ENCODE measurements at places on chromosomes 13 and 19.

- no peak for DNase-seq
Measured at GRCh38 chr13:20412691-20413355, 112.8 kb downstream of the CRYL1 start.

DNA sequence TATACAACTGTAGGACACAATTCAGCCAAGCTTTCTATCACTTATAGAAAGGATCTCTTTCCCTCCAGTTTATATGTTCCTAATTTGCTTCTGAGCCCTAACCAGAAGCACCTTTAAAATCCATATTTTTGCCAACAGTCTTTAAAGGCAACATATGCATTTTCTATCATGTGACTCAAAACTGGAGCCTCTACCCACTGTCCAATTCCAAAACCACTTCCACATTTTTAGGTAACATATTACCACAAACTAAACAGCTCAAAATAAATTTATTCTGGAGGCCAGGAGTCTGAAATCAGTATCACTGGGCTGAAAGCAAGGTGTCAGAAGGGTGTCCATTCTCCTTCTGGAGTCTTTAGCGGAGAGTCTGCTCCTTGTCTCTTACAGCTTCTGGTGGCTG lies 15.9 kb upstream of the EFNB2 start:
- DNase-seq: no peak

DNA sequence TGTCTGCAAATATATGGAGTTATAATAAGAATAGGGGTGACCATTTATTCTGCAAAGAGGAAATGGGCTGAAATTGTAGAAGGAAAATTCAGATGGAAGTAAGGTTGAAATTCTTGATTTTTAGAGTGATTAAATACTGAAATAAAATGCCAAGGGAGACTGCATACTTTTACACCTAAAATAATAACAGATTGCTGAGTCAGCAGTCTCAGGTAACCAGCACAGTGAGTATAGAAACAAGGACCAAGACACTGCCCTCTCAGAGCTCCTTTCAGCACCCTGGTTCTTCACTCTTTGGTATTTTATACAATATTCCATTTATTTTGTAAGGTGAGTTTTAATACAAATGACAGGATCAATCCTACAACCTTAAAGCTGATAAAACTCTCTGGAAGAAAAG lies 48.8 kb upstream of the MLNR start:
- no peak for DNase-seq

- DNase-seq: no peak
Measured at GRCh38 chr13:113591750-113592149, 7.2 kb downstream of the TFDP1 start.

- DNase-seq: no peak
Measured at GRCh38 chr13:51562011-51562671, 22.1 kb upstream of the WDFY2 start.

GRCh38 chr13:113472355-113473025 lies 18.0 kb downstream of the DCUN1D2 start:
- DNase-seq: no peak

DNA sequence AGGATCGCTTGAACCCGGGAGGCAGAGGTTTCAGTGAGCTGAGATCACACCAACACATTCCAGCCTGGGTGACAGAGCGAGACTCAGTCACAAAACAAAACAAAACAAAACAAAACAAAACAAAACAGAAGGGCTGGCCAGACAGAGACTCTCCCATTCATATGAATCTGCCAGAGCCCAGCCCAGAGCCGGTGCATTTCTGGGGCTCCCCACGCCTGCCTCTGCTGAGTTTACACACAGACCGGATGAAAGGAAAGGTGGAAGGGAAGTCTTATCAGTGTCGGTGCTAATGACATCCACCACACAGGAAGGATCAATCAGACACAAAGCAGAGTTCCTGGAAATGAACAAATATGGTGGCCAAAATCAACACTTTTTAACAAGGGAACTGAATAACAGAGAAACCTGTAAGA lies 6.8 kb downstream of the TRAPPC6A start:
- DNase-seq: no peak

DNA sequence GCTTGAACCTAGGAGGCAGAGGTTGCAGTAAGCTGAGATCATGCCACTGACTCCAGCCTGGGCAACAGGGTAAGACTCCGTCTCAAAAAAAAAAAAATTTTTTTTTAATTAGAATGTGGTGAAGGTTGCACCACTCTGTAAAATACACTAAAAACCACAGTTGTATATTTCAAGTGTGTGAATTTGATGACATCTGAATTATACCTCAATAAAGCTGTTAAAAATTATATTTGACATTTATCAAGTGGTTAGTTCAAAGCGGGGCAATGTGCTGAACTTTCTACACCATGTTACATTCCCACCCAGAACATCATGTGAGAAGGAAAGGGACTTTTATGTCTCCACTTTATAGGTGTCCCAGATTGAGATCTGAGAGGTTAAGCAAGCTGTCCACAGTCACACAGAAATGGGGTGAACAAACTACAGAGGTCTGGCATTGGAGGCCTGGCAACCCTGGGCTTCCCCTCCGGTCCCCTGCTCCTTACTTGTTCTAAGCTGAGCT lies 5.9 kb upstream of the S1PR5 start:
- no peak for DNase-seq

DNA sequence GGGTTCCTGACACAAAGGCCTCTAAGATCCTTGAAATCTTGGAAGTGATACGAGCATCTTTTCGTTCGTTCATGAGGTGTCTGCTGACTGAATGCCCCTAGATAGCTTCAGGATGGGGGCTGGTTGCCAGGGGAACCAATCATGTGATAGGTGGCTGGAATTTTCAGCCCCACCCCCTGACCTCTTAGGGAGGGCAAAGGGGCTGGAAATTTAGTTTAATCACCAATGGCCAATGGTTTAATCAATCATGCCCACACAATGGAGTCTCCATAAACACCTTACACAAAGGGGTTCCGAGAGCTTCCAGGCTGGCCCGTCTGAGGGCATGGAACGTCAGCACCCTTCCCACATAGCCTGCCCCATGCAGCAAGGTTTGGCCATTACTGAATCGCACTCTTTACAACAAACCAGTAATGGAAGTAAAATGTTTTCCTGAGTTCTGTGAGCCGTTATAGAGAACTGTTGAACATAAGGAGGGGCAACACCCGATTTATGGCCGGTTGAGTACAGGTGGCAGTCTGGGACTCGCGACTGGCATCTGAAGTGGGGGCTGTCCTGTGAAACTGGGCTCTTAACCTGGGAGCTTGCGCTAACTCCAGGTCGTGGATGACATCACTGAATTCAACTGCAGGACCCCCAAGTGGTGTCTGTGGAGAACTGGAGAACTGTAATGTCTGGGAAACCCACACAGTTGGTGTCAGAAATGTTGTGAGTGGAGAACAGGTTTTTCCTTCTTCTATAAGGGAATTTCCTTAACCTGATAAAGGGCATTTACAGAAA lies 25.6 kb downstream of the MLLT1 start:
- DNase-seq: no peak

- no peak for DNase-seq
Measured at GRCh38 chr13:99514801-99515200, 13.5 kb downstream of the TM9SF2 start.

DNA sequence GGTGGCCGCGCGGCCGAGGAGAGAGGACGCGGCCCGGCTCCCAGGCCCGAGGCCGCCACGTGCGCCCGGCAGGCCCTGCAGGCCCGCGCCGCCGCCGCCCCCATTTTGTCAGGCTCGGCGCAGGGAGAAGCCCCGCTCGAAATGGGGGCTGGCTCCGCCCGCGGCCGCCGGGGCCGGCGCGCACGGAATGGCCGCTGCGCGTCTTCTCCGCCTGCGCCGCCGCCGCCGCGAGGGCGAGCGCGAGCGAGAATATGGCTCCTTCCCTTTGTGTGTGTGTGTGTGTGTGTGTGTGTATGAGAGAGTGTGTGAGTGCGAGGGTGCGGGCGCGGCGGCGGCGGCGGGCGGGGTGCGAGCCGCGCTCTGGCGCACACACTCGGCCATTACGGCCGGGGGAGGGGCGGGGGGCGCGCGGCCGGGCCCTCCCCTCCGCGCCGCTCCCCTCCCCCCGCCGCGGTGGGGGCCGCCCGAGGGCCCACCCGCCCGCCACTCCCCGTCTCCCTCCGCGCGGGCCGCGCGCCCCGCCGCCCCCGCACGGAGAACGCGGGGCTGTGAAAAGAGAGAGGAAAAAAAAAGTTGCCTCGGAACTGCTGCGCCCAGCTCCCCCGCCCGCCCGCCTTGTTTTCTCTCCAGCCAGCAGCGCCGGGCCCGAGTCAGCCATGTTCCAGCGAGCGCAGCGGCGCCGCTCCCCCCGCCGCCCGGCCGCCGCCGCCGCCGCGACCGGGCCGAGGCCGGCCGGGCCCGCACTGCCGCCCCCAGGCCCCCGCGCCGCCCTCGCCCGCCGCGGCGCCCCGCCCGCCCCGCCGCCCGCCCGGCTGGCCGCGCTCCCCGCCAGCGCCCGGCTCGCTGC lies 1.0 kb downstream of the HMGB1 start:
- peak; percentile 78 for DNase-seq

- peak; percentile 73 for DNase-seq
Measured at GRCh38 chr19:1445932-1446712, 3.8 kb upstream of the APC2 start.

DNA sequence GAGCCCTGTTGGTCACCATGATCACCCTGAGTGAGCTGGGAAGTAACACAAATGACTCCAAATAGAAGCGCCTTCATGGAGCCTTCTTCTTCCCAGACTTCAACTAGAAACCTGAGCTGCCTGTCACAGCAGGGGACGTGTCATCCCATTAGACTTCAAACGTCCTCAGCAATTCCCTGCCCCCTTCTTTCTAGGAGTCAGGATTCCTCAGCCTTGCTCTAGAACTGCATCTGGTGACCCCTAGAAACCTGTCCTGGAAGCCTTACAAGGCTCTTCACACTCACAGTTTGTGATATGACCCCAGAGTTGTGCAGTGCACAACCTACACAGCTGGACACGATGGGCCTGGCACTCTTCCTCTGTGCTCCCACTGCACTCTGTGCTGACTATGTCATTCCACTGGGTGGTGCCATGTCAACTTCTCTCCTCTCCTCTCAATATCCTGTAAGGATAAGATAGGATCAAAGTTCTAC lies 23.6 kb upstream of the TTYH1 start:
- DNase-seq: no peak

- DNase-seq: no peak
Measured at GRCh38 chr13:95185851-95186250, 115.4 kb downstream of the ABCC4 start.

DNA sequence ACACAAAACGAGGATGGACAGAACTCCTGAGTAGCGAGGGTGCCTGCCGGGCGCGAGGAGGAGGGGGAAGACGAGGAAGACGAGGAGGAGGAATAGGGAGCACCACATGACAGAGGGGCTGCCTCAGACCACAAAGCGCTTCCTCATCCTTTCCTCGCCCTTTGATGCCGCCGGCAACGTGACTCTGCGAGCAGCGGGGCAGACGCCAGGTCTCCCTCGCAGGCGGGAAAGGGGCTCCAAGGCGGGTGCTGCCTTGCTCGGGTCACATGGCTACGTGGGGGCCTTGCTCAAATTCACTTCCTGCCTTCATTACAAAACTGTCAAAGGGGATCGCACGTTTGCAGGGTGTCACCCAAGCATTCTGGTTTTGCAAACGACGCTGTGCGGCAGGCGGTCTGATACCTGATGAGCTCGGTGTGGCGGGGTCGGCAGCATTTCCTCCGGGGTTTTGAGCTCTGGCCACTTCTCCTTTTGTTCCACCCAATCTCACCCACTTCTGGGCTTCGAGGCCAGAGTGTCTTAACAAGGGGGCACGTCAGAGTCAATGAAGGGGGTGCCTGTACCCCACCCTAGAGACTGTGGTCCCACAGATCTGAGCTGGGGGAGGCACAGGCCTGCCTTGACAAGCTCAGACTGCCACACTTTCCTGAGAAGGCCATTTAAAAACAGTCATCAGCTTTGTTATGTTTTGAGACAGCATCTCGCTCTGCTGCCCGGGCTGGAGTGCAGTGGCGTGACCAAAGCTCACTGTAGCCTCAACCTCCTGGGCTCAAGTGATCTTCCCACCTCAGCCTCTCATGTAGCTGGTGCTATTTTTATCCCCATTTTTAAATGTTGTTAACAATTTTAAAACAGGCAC lies 14.9 kb downstream of the MAP2K2 start:
- DNase-seq: no peak

DNA sequence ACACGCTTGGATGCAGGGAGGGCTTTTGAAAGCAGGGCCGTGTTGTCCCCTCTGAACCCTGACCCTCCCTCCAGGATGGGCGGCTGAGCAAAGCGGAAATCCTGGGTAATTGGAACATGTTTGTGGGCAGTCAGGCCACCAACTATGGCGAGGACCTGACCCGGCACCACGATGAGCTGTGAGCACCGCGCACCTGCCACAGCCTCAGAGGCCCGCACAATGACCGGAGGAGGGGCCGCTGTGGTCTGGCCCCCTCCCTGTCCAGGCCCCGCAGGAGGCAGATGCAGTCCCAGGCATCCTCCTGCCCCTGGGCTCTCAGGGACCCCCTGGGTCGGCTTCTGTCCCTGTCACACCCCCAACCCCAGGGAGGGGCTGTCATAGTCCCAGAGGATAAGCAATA lies 15.2 kb downstream of the RCN3 start:
- DNase-seq: no peak

- DNase-seq: no peak
Measured at GRCh38 chr19:53463263-53463662, 4.3 kb upstream of the ZNF813 start.

DNA sequence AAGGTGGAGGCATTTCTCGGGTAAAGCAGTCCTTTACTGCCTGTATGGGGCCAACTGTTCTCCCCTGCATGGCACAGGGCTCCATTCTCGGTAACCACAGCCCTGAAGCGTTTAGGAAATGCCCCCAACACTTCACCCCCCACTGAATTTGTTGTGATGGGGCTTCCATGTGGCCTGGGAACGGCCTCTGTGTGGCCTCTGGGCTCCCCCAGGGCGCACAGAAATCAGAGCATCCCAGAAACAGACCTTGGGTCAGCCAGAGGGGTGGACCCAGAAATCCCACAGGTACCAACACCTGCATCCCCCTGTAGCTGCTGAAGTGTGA lies 153.7 kb upstream of the VSTM2B start:
- no peak for DNase-seq

- DNase-seq: no peak
Measured at GRCh38 chr19:14582894-14583340, at the start of gene CLEC17A. Gene CLEC17A, plus strand, starts transcription at chr19:14583084. Its CDS starts 77 bp downstream, at chr19:14583161.

DNA sequence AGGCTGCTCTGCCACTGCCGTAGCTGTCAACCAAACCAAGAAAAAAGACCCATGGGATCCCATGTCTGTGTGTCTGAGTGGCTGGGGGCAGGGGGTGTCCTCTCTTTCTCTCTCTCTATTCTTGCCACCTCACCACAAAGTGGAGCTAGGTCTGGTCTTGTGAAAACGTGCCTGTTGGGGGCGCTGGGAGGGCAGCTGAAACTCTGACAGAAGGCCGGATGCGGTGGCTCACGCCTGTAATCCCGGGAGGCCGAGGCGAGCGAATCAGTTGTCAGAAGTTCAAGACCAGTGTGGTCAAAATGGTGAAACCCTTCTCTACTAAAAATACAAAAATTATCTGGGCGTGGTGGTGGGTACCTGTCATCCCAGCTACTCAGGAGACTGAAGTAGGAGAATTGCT lies 29.2 kb downstream of the ZNF146 start:
- DNase-seq: no peak

Data from NCI-H1930 (cell line).